Left cardiac atrium (tissue), 4 donors: ENCODE measurements at places on chromosomes 6 and 20. TPM values are rescaled to one million over a fixed set of nuclear protein-coding genes. Genes with fewer than 3 reads are reported as not detected.

DNA sequence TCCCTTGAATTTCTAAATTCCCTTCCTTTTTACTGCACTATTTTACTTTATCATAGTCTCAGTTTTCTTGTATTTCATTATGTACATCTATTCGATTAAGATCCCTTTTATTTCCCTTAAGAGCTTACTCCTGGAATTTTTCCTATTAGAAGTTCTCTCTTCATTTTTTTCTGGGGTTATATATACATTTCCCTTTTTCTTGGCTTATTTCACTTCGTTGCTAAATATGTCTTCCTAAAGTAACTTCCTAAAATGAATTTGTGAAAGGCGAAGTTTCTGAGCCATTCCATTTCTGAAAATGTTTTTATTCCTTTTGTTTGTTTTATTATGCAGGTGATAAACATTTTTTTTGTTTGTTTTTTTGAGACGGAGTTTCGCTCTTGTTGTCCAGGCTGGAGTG, 5.9 kb upstream of the CD109 start:
- no peak for DNase-seq

GRCh38 chr6:156260815-156261214, 516.4 kb upstream of the ARID1B start:
- DNase-seq, result no peak

DNA sequence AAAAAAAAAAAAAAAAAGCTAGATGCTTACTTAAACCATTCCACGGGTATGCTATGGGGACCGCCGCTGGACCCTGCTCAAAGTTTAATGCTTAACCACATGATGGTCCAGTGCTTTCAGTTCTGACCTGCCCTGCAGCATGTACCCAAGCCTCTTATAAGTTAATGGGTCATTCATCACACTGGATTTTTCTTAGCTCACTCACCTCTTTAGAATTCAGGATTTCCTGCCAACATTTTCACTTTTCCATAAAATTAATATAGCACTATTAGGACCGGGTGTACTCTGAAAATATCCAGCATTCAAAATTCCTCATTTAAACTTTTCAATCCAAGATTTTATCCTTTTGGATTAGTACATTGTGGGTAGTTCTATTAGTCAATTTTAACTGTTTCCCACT, 140.8 kb downstream of the ALDH8A1 start:
- no peak for DNase-seq

The GJA1 gene
- total RNA-seq, result 160 TPM

The PDE7B gene
- 10.3 TPM for total RNA-seq

The SMLR1 gene
- not detected for total RNA-seq
